Ammon's horn (tissue), 1 donor: ENCODE measurements at places on chromosomes 13 and 19.

GRCh38 chr19:18940769-18941627 is at the start of gene HOMER3:
TSS of gene HOMER3 (minus strand) at chr19:18941217. CDS start at chr19:18938982, 2,235 bp downstream.
- peak; percentile 62 for DNase-seq

DNA sequence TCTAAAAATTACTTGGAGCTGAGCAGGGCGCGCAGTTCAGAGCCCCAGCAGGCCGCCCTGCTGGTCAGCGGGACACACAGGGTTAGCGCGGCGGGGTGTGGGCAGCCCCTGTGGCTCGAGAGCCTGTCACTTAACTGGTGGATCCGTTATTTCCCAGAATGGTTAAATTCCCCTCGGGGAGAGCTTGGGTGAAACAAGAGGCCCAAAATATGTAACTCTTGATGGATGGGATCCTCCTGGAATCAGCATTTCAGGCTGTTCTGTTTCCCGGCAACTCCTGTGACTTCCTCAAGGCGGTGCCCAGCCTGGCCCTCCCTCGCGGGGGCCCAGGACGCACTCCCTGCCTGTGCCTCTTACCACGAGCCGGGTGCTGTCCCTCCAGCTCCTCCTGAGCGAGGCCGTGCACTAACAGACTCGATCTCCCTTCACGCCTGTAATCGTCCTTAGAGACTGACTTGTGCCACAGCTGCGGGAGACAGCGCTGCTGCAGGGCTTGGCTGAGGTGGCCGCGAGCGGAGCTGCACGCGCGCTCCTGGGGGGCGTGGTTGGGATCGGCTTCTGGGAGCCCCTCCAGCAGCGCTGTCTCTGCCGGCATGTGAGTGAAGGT is 9.7 kb downstream of the PTBP1 start:
- DNase-seq = no peak

- DNase-seq = no peak
These were observed 893.8 kb upstream of the SLC10A2 start for GRCh38 chr13:103960001-103960400.

GRCh38 chr13:29886446-29886845 is 36.0 kb upstream of the UBL3 start:
- no peak for DNase-seq

DNA sequence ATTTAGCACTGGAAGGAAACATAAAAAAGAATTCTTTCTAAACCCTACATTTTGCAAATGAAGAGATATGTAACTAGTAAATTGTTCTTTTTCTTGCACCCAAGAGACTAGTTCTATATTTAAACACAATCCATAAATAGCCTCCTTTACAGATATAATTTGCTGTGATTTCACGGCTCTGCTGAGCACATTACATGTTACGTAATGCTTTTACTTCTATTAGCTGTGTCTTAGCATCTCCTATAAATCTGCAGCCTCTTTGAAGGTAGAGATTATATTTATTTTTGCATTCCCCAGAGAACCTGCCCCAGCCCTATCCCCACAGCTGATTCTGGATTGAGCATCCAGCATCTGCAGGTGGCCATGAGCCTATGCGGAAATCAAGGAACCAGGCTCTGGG is 32.2 kb downstream of the LACC1 start:
- DNase-seq = no peak

GRCh38 chr19:48152551-48152950 is 17.6 kb downstream of the LIG1 start:
- DNase-seq = peak; percentile 69
